ENCODE measurements at places on chromosomes 4 and X. TPM values are rescaled to one million over a fixed set of nuclear protein-coding genes. Genes with fewer than 3 reads are reported as not detected.

GRCh38 chr4:158787709-158788475, 19.1 kb downstream of the FNIP2 start:
- no peak for DNase-seq

DNA sequence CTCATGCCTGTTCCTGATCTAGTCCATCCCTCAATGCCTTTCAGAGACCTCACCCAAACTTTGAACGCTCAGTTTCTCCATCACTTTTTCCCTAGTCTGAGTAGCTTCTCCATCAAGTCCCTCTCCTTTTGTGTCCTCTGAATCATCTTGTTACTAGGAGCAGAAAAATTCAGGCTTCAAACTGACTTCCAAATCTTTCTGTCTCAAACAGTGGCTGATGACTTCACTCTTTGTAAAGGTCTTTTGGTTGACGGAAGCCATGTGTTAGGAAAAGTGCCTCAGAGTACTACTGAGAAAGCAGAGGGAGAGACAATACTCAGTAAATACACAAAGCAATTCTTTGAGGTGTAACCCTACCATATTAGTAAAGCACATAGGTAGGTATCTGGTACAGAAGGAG, 65.7 kb upstream of the CAMK2D start:
- no peak for DNase-seq

GRCh38 chr4:101993002-101993841, 202.7 kb downstream of the BANK1 start:
- DNase-seq = no peak

- no peak for DNase-seq
These were observed 260.9 kb downstream of the GLUD2 start for GRCh38 chrX:121308276-121308805.

GRCh38 chr4:791898-792625, 33.9 kb downstream of the CPLX1 start:
- no peak for DNase-seq

GRCh38 chr4:112982680-112983079, 66.8 kb upstream of the ANK2 start:
- DNase-seq = no peak

DNA sequence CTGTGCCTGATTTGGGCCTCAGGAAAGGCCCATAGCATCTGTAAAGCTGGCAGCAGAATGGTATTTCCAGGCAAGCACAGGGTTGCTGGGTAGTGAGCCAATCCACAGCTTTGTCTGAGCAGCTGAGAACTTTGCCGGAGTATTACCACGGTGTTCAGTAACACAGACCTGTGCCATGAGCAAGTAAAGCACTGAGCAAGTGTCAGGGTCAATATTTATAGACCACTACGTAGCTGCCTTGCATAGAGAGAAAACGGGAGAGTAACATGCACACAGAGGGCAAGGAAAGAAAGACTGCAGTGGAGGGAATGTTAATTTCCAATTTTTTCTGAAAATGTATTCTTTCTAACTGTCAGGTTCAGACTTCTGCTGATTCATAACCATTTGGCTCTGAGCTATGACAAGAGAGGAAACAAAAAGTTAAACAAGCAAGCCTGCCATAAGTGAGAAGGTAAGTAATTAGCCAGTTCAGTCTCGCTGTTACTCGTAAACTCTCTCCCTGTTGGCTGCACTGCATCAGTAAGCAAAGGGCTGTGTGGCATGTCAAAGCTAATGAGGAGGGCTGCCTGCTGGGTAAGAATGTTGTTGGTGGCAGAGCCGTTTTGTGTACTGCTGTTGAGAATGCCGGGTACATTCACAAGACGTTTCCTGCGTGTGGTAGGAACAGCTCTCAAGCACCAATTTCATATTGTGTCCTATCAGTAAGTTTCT, 238.1 kb downstream of the BMPR1B start:
- peak; percentile 24 for DNase-seq

DNA sequence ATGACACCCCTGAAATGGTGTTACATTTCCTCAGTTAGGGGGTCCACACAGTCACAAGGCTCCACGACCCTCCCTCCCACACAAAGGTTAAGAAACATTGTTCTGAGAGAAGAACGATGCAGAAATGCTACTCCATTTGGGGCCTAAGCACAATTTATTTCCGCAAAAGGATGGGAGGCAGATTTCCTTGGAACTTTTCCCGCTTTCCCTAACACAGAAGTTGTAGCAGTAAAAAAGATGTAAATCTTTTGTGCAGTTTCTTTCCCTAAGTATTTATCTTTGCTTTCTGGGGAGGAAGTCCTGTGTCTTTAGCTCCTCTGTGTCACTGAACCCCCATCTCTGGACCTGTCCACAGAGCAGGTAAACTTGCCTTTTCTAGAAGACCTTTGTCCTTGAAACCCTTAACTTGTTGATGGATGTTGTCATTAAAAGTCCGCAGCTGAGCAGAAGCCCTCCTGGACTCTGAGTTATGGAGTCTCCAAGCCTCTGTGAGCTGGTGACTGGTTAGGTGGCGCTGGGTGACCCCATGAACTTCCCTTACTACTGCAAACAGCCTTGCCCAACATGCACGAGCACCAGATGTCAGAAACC, 67.2 kb upstream of the SHISA3 start:
- no peak for DNase-seq

The FAM120C gene
- 6.7 TPM for total RNA-seq

The PRSS12 gene
- total RNA-seq = 0.49 TPM

The RBPJ gene
- 37.4 TPM for total RNA-seq

The METTL14 gene
- total RNA-seq = 19.3 TPM

The MAMLD1 gene
- total RNA-seq = 1.4 TPM

The BMX gene
- 0.50 TPM for total RNA-seq

The DOK7 gene
- total RNA-seq = 48.6 TPM

The ELF4 gene
- total RNA-seq = 2.9 TPM

The GPRASP2 gene
- total RNA-seq = 3.5 TPM

The NDP gene
- not detected for total RNA-seq

Measured in psoas muscle (tissue), 8 donors.